ENCODE measurements at places on chromosomes 5 and 9. TPM values are rescaled to one million over a fixed set of nuclear protein-coding genes. Genes with fewer than 3 reads are reported as not detected.

DNA sequence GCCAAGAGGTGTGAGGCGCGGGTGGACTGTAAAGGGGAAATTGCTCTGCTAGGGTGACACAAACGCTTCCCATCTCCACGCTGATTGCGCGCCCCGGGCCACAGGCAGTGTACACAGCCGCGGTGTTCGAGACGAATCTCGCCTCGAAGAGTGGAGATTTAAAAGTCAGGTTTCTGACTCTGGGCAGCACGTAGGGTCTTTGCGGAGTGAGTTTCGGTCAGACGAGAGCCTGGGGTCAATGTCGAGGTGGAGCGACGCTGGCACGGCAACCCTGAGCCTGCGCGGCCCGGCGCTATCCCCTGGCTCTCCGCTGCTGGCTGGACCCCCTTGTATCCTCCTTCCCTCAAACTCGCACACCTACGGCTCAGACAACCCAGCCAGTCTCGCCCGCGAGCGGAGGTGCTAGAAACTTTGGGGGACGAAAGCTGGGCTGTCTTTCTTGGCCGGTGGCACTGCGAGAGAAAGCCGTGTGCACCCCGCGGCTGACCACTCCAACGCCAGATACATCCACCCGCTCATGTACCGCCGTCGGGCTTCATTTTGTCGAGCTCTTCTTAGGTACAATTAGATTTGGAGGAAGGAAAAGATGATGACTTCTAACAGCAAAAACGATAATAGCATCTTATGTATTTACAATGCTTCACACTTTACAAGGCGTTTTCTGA lies 5.4 kb upstream of the FOXB2 start:
- no peak for DNase-seq

- DNase-seq, result no peak
These were observed 108.3 kb downstream of the FAM174A start for GRCh38 chr5:100643473-100643872.

DNA sequence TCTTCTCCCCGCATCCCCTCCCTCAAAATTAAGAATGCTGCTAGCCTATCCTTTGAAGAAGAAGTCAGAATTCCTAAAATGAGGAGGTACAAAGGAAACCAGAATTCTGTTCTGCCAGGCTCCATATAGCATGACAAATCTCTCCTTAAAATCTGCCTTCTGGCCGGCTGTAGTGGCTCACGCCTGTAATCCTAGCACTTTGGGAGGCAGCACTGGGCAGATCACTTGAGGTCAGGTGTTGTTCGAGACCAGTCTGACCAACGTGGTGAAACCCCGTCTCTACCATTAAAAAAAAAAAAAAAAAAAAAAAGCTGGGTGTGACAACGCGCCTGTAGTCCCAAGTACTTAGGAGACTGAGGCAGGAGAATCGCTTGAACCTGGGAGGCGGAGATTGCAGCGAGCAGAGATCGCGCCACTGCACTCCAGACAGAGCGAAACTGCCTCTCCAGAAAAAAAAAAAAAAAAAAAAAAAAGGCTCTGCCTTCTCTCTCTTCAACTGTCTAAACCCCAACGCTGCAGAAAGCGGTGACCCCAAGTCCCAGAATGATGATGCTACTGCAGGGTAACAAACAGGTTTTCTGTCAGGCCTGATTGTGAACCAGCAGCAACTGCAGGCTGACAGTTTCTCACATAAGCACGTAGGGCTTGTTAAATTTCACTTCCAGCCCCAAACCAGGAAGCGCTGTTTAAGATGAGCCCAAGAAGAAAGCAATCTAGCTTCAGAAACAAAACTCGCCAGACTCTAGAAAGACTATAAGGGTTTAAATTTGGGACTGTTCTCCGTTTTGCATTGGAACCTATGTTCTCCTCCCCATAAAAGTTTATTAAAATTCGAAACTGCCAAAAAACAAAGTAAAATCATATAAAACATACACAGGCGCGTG lies 963 bp upstream of the CAST start:
- DNase-seq, result no peak

- DNase-seq, result no peak
These were observed 151.6 kb downstream of the MACIR start for GRCh38 chr5:103410172-103410571.

- peak; percentile 89 for DNase-seq
These were observed 103.1 kb upstream of the DMRT1 start for GRCh38 chr9:738209-738915.

- DNase-seq, result no peak
These were observed 42.5 kb downstream of the STXBP1 start for GRCh38 chr9:127654619-127655018.

- DNase-seq, result no peak
These were observed 128.8 kb upstream of the GPR151 start for GRCh38 chr5:146644831-146645230.

- DNase-seq, result peak; percentile 87
These were observed 186.9 kb upstream of the TRIM32 start for GRCh38 chr9:116499986-116500871.

The CDHR2 gene
- 0.21 TPM for total RNA-seq

The CDX1 gene
- total RNA-seq, result 0.33 TPM

The TAF11L5 gene
- total RNA-seq, result not detected
